Skin of body (tissue), 3 donors: ENCODE measurements at places on chromosomes 11 and 22. TPM values are rescaled to one million over a fixed set of nuclear protein-coding genes. Genes with fewer than 3 reads are reported as not detected.

DNA sequence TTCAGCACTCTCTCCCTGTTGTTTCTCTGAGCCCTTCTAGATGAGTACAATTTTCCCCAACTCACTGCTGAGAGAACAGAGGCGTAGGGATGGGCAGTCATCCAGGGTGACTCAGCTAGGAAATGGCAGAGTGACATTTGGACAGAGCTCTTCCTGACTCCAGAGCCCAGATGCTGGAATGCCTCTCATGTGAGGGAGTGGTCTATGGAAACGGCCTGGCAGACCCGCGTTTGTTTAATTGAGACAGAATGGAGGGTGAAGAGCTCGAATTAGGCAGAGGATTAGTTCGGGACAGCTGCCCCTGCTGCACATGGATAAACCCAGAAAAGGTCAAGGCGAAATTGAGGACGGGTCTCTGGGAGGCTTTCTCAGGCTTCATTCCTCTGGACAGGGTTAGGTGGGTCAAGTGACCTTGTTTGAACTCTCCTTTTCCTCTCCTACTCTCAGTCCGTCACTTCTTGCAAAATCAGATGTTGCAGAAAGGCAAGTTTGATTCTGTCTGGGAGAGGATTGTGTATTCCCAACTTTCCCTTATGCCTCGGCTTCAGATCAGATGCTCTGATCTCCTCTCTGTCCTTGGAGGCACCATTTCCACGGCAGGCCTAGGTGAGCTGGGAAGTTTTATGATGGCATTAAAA, 7.6 kb upstream of the LMO2 start:
- peak; percentile 96 for DNase-seq

GRCh38 chr11:57311109-57311936, 13.4 kb downstream of the TNKS1BP1 start:
- peak; percentile 78 for DNase-seq

DNA sequence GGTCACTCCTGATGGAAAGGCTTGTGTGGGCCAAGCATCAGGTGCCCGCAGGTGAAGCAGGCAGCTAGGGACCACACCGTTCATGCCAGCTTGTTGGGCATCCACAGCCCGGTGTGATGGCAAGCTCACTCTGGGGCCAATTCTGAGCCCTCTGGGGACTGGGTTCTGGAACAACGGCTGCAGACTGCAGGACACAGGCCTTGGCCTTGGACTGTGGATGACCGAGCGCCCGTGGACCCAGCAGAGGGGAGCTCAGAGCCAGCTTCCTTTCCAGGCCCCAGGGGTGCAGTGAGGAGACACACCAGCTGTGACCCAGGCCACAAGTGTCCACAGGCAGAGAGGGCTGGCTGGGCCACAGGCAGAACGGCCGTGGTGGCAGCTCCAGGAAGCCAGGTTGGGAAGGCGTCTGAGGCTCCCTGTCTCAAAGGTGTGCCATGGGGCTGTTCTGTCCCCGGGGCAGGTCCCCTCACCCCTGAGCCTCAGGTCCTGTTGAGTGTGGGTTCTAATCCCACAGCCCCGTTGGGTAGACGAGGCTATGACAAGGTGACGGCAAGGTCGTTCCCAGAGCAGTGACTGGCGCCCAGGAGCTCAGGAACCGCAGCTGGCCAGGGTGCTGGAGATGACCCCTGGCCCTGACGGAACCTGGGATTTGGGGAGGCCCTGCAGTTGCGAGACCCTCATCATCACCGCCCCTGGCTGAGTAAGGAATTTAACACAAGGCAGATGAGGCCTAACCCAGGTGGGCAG, 1079.4 kb downstream of the BRD1 start:
- DNase-seq, result no peak

DNA sequence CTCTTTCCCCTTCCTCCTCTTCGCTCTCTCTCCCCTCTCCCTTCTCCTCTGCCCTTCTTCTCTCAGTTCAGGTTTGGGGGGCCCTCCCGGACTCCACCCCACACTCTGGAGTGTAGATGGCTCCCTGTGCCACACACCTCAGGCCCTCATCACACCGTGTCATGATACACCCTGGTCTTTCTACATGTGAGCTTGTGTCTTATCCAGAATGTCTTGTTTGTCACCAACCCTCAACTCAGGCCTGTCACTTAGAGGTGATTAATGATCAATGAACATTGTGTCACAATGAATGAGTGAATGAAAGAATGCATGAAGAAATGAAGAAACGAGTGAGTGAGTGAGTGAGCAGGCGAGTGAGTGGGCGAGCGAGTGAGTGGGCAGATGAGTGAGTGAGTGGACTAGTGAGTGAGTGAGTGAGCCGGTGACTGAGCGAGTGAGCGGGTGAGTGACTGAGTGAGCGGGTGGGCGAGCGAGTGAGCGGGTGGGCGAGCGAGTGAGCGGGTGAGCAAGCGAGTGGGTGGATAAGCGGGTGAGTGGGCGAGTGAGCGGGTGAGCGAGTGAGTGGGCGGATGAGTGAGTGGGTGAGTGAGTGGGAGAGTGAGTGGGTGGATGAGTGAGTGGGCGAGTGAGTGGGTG, 33.8 kb downstream of the CAPN1 start:
- DNase-seq, result no peak

GRCh38 chr11:27064086-27064485, 23.5 kb downstream of the BBOX1 start:
- no peak for DNase-seq

- no peak for DNase-seq
These were observed 15.8 kb upstream of the NUP160 start for GRCh38 chr11:47863898-47864430.

- no peak for DNase-seq
These were observed 8.3 kb downstream of the NDUFV1 start for GRCh38 chr11:67614730-67615714.

- DNase-seq, result no peak
These were observed 17.6 kb upstream of the PARVA start for GRCh38 chr11:12359761-12360160.

DNA sequence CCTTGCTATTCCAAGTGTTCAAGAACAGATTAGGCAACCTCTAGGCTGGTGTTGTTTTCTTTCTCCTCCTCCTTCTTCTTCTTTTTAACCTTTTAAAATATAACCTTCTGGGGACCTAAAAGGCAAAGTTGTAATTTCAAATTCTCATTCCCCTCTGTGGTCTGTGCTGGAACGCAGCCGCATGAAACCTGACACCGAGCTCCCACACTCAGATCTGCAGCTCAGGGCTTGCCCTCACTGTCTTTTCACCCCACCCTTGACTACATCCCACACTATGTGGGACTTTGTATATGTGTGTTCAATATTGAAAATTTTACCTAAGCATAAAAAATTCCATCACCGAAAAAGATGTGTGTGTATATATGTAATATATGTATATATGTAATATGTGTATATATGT, 62.0 kb upstream of the ARHGAP42 start:
- DNase-seq, result no peak

- DNase-seq, result no peak
These were observed 2.9 kb upstream of the KIRREL3 start for GRCh38 chr11:127003260-127003981.

DNA sequence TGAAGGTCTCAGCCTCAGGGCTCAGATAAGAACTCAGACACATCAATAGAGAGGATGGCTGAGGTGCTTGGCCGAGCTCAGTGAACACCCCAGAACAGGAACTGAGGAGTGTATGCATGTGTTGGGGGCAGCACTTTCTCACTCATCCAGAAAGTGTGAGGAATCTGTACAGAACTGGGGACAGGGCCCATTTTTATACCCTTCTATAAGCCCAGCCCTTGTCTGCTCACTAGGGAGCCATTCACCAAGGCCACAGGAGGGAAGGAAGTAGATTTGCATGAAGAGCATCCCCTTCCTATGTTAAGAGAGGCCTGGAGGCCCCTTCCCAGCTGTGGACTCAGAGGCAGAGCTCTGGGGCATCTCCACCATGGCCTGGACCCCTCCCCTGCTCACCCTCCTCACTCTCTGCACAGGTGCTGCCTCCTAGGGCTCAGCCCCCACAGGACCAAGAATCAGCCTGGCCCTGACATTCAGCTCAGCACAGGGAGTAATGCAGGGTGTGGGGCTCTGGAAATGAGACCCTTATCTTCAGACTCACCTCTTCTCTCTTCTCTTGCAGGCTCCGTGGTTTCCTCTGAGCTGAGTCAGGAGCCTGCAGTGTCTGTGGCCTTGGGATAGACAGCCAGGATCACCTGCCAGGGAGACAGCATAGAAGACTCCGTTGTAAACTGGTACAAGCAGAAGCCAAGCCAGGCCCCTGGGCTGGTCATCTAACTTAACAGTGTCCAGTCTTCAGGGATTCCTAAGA, 39.9 kb upstream of the GGTLC2 start:
- no peak for DNase-seq

The OR8U1 gene
- not detected for total RNA-seq

GRCh38 chr11:64178203-64178602, 7.8 kb upstream of the STIP1 start:
- DNase-seq, result no peak

- DNase-seq, result no peak
These were observed 3.8 kb upstream of the ADORA2A start for GRCh38 chr22:24423519-24424000.

The MFNG gene
- total RNA-seq, result 2.4 TPM

DNA sequence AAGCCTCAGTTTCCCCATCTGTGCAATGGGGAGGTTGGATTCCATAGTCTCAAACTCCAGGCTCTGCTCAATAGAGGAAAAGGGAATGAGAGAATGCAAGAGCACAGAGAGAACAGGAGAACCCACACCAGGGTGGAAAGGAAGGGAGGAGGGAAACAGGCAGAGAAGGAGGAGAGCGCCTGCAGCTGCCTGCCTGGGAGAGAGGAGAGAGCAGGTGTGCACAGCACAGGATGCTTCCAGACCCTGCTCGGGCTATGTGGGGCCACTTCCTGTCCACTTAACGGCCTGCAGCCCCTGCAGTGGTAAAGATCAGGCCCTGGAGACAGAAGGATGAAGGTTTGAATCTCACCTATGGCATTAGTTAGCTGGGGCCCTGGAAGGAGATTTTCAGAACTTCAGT, 12.3 kb downstream of the LRRC32 start:
- DNase-seq, result no peak

The POU2F3 gene
- total RNA-seq, result 18.7 TPM

DNA sequence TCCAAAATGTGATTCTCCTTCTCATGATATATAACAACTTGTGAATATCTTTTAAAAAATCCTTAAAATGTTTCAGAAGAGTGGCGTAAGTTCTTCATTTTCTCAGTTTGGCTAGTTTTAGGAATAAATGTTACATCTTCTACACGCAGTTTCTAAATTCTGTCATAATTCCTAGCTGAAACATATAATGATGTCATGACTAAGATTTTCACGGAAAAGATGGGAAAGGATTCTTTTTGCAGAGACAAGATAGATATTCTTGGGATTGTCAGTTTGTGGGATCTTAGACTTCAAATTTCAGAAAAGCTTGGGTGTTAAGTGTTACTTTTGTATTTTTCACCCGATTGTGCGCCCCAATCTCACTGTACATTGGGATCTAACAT, 1.7 kb downstream of the EED start:
- peak; percentile 32 for DNase-seq

DNA sequence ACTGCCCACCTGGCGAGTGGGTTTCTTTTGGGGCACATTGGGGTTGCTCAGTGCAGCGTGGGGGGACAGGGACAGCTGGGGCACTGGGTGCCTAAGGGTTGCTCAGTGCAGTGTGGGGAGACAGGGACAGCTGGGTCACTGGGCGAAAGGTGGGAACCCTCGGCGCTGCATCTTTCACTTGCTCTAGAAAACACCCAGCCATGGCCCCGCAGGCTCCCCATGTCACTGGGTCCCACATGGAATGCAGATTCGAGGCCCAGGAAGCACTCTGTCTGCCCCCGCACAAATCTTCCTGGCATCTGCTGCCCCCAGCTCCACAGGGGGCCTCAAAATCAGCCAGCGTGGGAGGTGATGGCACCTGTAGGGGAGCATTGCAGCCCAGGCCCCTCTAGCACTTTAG, 229.3 kb downstream of the BRD1 start:
- no peak for DNase-seq

DNA sequence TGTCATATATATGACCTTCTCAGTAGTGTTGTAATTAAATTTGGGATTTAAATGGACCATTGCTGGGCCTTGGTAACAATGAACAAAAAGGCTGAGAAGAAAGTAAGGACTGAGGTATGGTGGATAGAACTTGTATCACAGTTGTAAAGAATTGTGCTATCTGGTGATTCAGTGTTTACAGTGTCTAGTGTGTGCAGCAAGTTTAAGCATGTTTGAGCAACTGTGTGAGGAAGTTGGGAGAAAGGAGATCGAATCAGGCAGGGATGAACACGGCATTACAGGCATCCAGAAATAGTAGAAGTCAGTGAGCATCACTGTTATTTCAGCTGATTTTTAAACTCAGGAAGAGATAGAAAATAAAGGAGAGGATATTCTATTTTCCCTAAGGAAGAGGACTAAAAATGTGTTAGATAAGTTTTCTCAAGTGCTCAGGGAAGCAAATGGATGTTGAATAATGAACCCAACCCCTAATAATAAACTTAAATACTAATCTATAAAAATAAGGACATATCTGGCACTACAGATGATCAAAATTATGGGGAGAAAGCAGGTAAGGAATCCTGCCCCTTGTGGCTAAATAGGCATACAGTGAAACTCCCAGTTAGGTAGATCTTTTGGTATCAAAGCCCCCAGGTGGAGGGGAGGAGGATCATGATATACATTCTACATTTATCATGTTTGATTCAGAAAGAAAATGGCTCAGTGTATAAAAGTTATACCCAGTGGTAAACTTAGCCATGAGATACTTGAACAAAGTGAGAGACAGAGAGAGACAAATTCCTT, 361.0 kb upstream of the ANO3 start:
- no peak for DNase-seq

- DNase-seq, result no peak
These were observed 6.7 kb downstream of the ASCC2 start for GRCh38 chr22:29831186-29831921.

- DNase-seq, result peak; percentile 47
These were observed 61.6 kb downstream of the LRP5 start for GRCh38 chr11:68373815-68374501.

The CHRM1 gene
- total RNA-seq, result 0.69 TPM

The A4GALT gene
- 6.0 TPM for total RNA-seq

DNA sequence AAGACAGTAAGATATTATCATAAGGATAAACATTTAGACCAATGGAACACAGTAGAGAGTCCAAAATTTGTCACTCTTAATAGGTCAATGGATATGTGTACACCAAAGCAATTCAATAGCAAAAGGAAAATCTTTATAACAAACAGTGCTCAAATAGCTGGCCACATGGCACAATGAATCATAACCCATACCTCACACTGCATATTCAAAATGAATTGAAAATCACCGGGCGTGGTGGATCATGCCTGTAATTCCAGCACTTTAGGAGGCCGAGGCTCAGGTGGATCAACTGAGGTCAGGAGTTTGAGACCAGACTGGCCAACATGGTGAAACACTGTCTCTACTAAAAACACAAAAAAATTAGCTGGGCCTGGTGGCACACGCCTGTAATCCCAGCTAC, 8.4 kb downstream of the SNX32 start:
- no peak for DNase-seq

The AGBL2 gene
- 1.1 TPM for total RNA-seq

The VSIG2 gene
- 0.20 TPM for total RNA-seq

DNA sequence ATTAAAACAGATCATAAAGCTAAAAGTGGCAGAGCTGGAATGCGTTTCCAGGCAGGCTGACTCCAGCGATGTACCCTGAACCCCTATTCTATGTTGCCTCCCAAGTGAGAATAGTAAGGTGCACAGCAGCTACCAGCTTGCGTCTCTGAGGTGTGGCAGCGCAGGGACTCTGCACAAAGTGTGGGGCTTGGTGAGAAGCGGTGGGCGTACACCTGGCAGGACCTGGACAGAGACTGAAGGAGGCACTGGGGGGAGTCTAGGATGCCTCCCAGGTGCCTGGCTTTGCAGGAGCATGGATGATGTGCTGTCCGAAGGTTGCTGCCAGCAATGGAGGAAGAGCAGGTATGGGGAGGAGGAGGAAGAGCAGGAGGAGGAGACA, 42.9 kb downstream of the AMPD3 start:
- no peak for DNase-seq

The FBXO3 gene
- 40.9 TPM for total RNA-seq

The PLEKHA7 gene
- 19.9 TPM for total RNA-seq

The TSGA10IP gene
- total RNA-seq, result not detected

The ANGPTL5 gene
- 0.39 TPM for total RNA-seq
